ENCODE measurements at places on chromosomes 6 and 20.

DNA sequence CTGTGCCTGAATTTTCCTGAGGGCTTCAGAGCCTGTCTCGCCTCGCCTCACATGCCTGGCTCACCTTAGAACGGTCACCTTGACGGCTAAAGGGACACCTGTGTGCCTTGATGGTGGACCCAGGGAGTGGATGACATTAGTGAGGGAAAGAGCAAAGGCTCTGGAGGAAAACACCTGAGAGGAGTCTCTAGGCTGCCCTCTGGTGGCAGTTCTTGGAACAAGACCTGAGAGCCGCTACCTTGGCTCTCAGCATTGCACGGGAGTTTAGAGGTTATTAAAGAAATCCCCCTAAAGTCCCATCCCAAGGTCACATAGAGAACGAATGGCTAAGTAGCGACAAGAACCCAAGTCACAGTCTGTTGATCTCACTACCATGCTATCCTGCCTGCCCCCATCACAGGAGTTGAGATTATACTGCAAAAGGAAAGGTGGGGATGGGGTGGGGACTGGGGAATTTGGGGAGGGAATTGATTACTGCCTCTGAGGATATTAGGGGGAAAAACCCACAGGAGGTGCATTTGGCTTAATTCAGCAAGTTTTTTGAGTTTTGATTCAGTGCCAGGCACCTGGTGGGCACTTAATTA, 7.9 kb upstream of the CDSN start:
- no peak for DNase-seq

- DNase-seq: no peak
These were observed 142.1 kb upstream of the CST7 start for GRCh38 chr20:24806705-24807676.

- DNase-seq: no peak
These were observed 38.3 kb downstream of the ATG5 start for GRCh38 chr6:106287215-106287614.

DNA sequence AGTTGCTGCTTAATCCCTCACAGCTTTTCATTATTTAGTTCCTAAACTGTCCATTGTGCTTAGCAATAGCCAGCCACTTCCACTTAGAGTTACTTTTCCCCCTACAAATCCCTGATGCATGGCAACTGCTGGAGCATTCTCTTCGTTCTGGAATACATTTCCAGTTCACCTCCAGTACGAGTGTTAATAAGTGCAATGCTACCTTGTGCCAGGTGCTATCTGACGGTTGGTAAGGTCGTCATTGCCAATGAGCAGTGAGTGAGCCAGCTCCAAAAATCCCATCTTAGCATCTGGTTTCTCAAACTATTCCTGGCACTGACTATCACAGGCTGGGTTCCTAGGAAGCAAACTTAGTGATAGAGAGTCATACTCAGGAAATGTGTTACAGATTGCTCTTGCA, 114.1 kb upstream of the ADGRF1 start:
- no peak for DNase-seq

DNA sequence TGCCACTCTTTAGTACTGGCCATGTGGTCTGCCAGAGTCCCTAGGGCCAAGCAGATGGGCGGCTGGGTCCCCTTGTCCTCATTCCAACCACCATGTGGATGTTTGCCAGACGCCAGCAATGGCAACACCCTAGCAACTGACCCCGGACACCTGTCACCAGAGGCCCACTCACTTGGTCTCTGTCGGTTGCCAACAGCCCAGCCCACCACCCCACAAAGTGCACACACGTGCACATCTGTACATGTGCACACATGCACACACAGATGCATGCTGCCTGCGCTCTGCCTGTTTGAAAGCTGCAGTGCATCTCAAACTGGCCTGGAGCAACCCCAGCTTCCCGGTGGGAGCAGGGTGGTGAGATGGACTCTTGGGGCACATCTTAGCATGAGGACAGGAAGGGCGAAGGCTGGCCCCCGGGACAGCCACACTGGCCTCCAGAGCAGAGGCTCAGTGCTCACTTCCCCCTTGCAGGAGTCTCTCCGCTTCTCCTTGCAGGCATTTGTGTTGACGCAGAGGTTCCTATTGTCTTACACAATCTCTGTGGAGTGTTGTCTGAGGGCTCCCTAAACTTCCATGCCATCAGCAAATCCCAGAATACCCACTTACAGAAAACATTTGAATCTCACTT, 54.0 kb downstream of the PSMG4 start:
- no peak for DNase-seq
